NCI-H187 (cell line): ENCODE measurements at places on chromosomes 5 and 9.

GRCh38 chr5:133144245-133144981, 92.6 kb downstream of the HSPA4 start:
- DNase-seq = no peak

GRCh38 chr5:160188141-160189015, 40.9 kb upstream of the FABP6 start:
- no peak for DNase-seq

- no peak for DNase-seq
Observed at GRCh38 chr9:33472881-33473615, 676 bp downstream of the NOL6 start.

DNA sequence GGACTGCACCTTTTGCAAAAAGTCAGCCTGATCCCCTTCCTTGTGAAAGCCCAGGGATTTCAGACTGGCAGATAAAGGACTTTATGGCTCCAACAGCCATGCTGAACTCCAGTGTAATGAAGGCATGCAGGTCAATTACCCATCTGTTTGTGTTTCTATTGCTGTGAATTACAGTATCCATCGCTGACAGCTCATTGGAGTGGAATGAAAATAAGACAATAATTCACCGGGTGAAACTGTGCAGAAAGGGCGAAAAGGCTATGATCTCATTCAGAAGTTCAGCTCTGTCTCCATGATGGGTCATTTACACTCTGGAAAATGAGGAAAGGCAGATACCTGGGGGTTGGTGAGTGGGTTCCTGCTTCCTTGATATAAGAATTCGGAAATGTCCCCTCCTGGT, 148.0 kb downstream of the BRINP1 start:
- no peak for DNase-seq

GRCh38 chr9:124208571-124208970, 49.2 kb upstream of the NEK6 start:
- DNase-seq = no peak

- DNase-seq = no peak
Observed at GRCh38 chr5:157994906-157995519, 136.1 kb upstream of the CLINT1 start.

GRCh38 chr5:62214701-62215100, 91.3 kb upstream of the KIF2A start:
- DNase-seq = no peak

DNA sequence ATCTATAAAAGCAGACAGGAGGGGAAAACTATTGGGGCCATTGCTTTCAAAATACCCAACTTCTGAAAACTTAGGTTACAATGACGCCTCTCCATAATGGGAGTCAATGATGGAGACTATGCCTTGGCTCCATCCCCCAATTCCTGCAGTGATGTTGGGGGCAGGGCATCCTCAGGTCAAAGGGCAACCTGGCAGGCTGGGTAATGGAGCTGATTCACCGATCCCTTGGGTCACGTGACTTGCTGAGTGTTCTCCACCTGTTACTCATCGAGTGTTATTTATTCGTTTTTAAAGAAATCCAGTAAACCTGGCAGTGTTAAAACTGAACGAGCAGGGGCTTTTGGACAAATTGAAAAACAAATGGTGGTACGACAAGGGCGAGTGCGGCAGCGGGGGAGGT, 244.4 kb downstream of the FAM114A2 start:
- no peak for DNase-seq

DNA sequence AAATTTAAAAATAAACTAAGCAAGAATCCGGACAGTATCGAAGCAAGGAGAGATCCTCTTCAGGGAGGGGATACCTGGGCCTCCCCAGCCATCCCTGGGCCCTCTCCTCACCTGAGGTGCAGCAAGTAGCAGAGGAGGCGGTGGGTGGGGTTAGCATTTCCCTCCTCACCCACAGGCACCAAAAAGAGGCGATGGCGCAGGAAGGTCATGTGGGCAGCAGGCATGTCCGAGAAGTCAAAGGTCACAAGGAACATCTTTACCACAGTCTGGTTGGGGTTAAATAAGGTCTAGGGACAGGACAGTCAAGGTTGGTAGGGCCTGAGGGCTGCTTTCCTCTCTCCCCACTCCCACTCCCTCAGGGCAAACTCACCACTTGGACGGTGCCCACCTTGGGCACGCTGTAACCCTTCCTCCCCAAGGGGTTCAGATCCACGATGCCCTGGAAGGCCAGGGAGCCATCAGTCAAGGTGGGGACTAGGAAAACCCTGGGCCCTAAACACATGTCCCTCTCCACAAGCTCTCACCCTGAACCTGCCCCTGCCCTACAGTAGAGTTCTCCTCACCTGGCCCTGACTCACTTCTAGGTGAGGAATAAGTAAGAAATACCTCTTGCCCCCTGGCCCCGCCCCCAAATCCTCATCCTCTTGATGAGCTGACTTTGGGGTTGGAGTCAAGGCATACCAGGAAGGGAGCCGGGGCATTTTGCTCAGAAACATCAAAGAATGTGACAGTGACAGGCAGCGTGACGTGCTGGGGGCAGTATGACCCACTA, 2.8 kb upstream of the STOML2 start:
- DNase-seq = no peak

- no peak for DNase-seq
Observed at GRCh38 chr9:34197756-34198711, 19.2 kb downstream of the UBAP1 start.

- no peak for DNase-seq
Observed at GRCh38 chr9:119881898-119882297, 512.7 kb upstream of the BRINP1 start.

GRCh38 chr9:68473790-68474189, 66.9 kb downstream of the TMEM252 start:
- no peak for DNase-seq

- DNase-seq = no peak
Observed at GRCh38 chr9:137317718-137318511, 15.8 kb upstream of the NRARP start.

DNA sequence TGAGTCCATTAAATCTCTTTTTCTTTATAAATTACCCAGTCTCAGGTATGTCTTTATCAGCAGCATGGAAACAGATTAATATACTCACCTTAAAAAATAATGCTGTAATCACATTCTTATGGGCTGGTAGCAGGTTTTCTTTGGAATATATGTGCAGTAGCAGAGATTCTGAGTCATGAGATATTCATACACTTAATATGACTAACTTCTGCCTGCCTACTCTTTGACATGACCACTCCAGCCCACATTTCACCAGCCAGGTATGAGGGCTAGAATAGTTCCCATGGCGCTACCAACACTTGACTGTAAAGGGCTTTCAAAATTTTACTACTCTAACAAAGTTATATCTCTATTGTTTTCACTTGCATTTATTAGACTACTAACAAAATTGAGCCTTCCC, 74.1 kb upstream of the GHR start:
- DNase-seq = no peak

DNA sequence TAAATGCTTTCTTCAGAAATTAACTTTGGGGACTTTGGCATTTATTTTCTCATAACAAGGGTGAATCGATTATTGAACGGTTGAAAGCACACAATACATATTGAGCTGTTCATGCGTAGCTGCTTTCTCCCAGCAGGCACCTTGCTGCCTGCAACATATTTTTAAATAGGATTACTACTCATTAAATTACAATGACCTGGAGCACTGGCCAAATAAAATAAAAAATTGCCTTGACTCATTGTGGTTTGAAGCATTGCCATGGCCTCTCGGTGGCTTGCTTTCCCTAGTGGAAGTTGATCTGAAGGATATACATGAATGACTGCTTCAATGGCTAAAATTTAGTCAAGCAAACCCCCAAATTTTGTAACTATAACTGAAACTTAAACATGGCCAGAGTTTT, 181.6 kb upstream of the NUDT12 start:
- no peak for DNase-seq

DNA sequence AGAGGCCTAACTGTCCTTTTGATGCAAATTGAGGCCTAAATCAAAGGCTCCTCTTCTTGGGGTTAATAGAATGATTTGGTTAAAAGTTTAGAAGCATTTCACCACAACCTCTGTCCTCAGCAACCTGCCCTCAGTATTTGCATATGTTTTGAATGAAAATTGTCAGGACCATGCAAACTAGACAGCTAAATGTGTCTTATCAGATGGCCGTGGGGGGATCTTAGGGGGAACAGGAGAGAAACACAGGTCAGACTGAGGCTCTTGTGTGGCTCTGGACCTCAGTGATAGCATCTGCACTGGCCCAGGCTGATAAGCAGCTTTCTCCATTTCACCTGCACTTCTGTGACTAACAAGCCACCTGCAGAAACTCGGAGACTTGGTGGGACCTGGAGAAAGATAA, 49.0 kb downstream of the FOXI1 start:
- no peak for DNase-seq

GRCh38 chr5:178207183-178207916, 3.0 kb downstream of the HNRNPAB start:
- DNase-seq = no peak

GRCh38 chr9:99955606-99956005, 49.2 kb downstream of the STX17 start:
- no peak for DNase-seq

DNA sequence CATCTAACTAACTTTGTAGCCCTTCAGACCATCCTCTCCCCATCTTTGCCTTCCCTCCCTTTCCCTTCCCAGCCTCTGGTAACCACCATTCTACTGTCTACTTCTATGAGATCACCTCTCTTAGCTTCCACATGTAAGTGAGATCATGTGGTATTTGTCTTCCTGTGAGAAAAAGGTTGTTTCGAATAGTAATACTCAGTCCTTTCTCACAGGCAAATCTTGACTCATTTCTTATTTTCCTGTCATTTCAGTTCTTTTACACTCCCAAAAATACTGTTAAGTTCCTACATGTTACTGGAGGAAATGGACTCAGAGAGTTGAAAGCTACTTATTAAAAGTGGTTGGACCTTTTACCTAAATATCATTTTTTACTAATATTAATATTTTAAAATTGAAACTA, 82.1 kb downstream of the SLF1 start:
- no peak for DNase-seq

GRCh38 chr9:21402386-21403251, 6.3 kb upstream of the IFNA8 start:
- DNase-seq = no peak

GRCh38 chr5:39177631-39177964, 41.8 kb downstream of the FYB1 start:
- DNase-seq = no peak

DNA sequence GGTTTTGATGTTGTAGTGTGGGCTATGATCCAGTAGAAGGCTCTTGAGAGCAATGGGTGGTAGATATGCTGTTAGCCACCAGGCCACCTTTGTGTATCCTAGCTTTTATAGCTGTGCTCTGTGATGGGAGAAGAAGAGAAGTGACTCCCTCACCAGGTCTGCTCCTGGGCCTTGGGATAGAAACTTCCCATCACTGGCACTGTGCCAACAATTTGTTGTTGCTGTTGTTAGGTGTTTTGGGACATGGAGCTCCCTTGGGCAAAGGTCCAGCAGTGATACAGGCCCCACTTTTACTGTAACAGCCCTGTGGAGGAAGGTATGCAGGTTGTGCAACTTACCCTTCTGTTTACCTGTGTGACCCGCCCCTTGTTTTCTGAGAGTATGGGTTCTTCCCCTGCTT, 570.9 kb upstream of the GRIN3A start:
- DNase-seq = no peak

DNA sequence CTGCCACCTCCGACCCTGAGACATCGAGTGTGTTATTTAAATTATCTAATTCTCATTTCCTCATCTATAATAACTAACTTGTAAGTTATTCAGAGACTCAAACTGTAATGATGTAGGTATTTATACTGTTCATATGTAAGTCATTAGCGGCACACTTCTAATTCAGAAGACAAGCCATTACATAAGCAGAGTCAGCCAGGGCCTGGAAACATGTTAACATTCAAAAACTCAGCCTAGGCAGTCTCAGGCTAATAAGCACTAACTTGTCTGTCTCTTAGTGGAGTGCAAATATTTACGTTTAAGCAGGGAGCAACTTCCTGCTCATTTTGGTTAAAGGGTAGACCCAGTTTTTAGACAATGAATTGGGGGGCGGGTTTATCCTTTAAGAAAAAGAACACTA, 598.4 kb downstream of the ACTL7B start:
- no peak for DNase-seq

DNA sequence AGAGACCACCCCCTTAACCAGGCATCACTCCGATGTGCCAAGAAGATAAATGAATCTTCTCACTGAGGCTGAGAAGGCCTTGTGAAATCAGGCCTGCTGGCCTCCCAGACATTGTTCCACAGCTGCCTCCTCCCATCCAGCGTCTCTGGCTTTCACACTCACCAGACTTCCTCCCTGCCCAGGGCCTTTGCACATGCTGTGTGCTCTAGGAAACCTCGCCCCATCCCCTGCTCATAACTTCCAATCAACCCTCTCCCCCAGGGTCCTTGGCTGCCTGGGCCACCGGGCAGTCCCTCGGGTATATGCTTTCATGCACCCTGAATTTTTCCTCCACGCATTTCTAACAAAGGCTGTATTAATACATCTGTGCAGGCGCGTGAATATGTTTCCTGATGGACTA, 58.4 kb downstream of the DUSP1 start:
- DNase-seq = no peak

- DNase-seq = no peak
Observed at GRCh38 chr5:151214614-151215545, 9.0 kb downstream of the CCDC69 start.

- no peak for DNase-seq
Observed at GRCh38 chr9:89903141-89903475, 298.3 kb downstream of the GADD45G start.

DNA sequence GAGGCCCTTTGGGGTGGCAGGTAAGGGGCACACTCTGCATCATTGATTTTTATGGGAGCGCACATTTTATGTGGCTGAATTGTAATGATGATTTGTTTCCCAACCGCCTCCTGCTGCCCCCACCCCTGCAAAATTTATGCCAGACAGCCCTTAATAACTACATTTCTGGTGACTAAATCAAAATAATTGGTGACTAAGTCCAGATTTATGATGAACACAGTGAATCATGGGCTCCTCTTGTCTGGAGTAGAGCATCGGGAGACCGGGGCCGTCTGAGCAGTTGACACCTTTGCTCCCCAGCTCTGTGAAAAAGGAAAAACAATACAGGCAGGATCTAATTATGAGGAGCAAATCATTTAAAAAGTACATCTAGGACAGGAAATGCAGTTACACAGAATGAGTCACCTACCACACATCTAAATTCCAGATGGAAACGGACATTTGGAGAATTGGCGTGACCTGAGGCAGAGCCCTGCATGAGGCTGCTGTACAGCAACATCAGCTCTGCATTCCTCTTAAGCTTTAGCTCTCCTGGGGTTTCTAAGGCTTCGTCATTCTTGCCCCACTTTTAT, 58.9 kb downstream of the DOCK2 start:
- DNase-seq = no peak
